Left lobe of liver (tissue), 2 donors: ENCODE measurements at places on chromosomes 4 and X. TPM values are rescaled to one million over a fixed set of nuclear protein-coding genes. Genes with fewer than 3 reads are reported as not detected.

- no peak for DNase-seq
These were observed 66.8 kb upstream of the MAB21L2 start for GRCh38 chr4:150515135-150515534.

GRCh38 chr4:12459126-12459525 lies 1025.0 kb downstream of the RAB28 start:
- no peak for DNase-seq

- DNase-seq: no peak
These were observed 44.9 kb downstream of the SPATA18 start for GRCh38 chr4:52096048-52096447.

- DNase-seq: no peak
These were observed 62.0 kb downstream of the HTT start for GRCh38 chr4:3136454-3136853.

CSN1S1 gene
- not detected for total RNA-seq
